Activated B cell treated with CpG ODN at 0.5 μM for 24 hours (primary cell): ENCODE measurements at places on chromosomes 2 and 18. TPM values are rescaled to one million over a fixed set of nuclear protein-coding genes. Genes with fewer than 3 reads are reported as not detected.

Gene COLEC11
- total RNA-seq, result not detected in 2 replicates

Gene SLC35F5
- total RNA-seq, result 34.3 and 48.3 TPM in 2 replicates

Gene CAPN14
- total RNA-seq, result 2.4 and 3.3 TPM in 2 replicates

Gene EMILIN1
- total RNA-seq, result 0.29 and 0.69 TPM in 2 replicates

Gene ACKR3
- 5.8 and 6.6 TPM in 2 replicates for total RNA-seq

Gene ELOA2
- total RNA-seq, result not detected in 2 replicates

Gene KHK
- total RNA-seq, result 2.2 and 2.6 TPM in 2 replicates

Gene MTX2
- 9.7 and 10.4 TPM in 2 replicates for total RNA-seq

Gene AFF3
- total RNA-seq, result 228 and 271 TPM in 2 replicates

Gene SNED1
- total RNA-seq, result 44.7 and 59.8 TPM in 2 replicates

Gene STRADB
- 17.8 and 23.3 TPM in 2 replicates for total RNA-seq

Gene CGREF1
- total RNA-seq, result 0.17 and 0.31 TPM in 2 replicates

Gene GAD1
- not detected in 2 replicates for total RNA-seq

Gene CCDC121
- total RNA-seq, result 0.69 and 0.71 TPM in 2 replicates

Gene GPAT2
- total RNA-seq, result 4.5 and 4.9 TPM in 2 replicates

Gene TEX261
- total RNA-seq, result 46.8 and 54.1 TPM in 2 replicates

Gene SCN7A
- total RNA-seq, result not detected in 2 replicates

Gene SLC5A7
- not detected in 2 replicates for total RNA-seq

Gene IL18RAP
- 0.98 and 1.5 TPM in 2 replicates for total RNA-seq

Gene NR4A2
- 6.7 and 7.5 TPM in 2 replicates for total RNA-seq

Gene TTLL4
- 36.0 and 37.2 TPM in 2 replicates for total RNA-seq

Gene UGT1A1
- not detected in 2 replicates for total RNA-seq

Gene ABCG8
- not detected in 2 replicates for total RNA-seq

Gene METTL8
- 16.5 and 22.9 TPM in 2 replicates for total RNA-seq

Gene GAL3ST2
- total RNA-seq, result 0.15 TPM in 1 of 2 replicates, not detected in the other

Gene MARCHF4
- total RNA-seq, result not detected in 2 replicates

Gene PDE1A
- not detected in 2 replicates for total RNA-seq

Gene GNLY
- 1.8 and 2.3 TPM in 2 replicates for total RNA-seq

Gene MC5R
- not detected in 2 replicates for total RNA-seq

Gene SF3B6
- total RNA-seq, result 70.4 and 71.4 TPM in 2 replicates

Gene RUFY4
- 0.53 TPM in 1 of 2 replicates, not detected in the other for total RNA-seq

Gene UGT1A8
- not detected in 2 replicates for total RNA-seq

Gene ALPP
- 0.38 TPM in 1 of 2 replicates, not detected in the other for total RNA-seq

Gene SNORC
- 0.88 and 2.1 TPM in 2 replicates for total RNA-seq

Gene PARD6G
- not detected in 2 replicates for total RNA-seq

Gene RFTN2
- total RNA-seq, result not detected in 2 replicates

Gene MYO5B
- total RNA-seq, result 0.49 and 0.51 TPM in 2 replicates
